ENCODE measurements at places on chromosomes 11 and 22.
A peak's percentile ranks its signal among the peaks of the same experiment; 100 is the strongest.

DNA sequence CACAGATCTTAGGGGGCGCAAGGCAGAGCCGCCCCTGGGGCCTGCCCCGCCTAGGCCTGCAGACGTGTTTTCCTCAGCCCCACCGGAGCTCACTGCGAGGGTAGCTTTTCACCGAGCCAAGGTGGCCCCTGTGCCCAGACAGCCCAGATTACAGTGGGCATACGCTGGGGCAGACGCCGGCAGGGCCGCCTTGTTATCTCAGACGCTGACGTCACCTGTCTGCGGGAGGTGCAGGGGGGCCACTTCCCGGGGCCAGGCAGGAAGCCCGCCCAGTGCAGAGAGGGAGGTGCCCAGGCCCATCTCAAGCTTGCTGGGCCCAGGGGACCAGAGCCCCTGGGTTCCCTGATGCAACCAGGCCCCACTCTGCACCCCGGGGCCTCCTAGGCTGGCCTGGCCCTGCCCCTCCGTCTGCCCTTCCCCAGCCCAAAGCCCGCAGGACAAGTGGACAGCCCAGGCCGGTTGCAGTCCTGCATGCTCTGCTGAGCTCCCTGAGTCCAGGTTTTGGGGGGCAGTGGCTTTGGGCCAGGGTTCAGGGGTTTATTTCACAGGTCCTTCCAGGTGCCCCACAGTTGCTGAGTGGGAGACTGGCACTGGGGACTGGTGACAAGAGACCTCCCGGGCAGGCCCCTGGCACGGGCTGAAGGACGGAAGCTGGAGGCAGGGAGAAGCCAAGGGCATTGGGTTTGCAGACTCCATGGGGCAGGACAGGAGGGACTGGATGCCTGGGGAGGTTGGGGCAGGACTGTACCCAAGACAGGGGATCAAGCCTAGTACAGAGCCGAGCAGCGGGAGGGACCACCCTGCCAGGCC lies 38.6 kb downstream of the IGF2 start:
- DNase-seq: no peak

DNA sequence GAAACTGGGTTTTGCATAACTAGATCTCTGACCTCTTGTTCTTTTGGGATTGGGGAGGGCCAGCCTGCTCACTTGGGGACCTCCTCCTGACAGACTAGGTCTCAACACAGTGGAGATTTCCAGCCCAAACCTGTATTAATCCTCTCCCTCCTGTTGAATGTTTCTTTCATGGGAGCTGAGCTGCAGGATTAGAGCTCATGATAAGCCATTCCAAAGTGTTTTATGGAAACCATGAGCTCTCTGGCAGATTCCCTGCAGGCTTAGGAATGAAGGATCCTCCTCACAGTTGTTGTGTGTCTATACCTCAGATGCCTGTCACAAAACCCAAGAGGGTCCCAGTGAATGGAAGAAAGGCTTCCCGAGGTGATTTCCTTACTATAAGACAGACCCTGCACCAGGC lies 248.4 kb upstream of the B3GAT1 start:
- no peak for DNase-seq

- DNase-seq: no peak
These were observed at the start of gene TCN1 for GRCh38 chr11:59866397-59866796. Gene TCN1 (minus strand): TSS chr11:59866487. CDS start chr11:59866470, 17 bp downstream.

- no peak for DNase-seq
These were observed 18.4 kb downstream of the MTMR3 start for GRCh38 chr22:29901354-29901753.

GRCh38 chr11:20360650-20361049 lies 2.9 kb upstream of the HTATIP2 start:
- peak; percentile 86 for DNase-seq
